CD4-positive, alpha-beta T cell treated with Interleukin-1 beta for 1 hour (primary cell): ENCODE measurements at places on chromosomes 16 and 17.

- DNase-seq = no peak
Observed at GRCh38 chr17:7259555-7259889, 2.8 kb downstream of the CLDN7 start.

- DNase-seq = peak; percentile 60
Observed at GRCh38 chr17:57833179-57833939, 16.5 kb downstream of the MRPS23 start.

GRCh38 chr17:13601322-13601775 lies 380 bp downstream of the HS3ST3A1 start:
- DNase-seq = no peak

DNA sequence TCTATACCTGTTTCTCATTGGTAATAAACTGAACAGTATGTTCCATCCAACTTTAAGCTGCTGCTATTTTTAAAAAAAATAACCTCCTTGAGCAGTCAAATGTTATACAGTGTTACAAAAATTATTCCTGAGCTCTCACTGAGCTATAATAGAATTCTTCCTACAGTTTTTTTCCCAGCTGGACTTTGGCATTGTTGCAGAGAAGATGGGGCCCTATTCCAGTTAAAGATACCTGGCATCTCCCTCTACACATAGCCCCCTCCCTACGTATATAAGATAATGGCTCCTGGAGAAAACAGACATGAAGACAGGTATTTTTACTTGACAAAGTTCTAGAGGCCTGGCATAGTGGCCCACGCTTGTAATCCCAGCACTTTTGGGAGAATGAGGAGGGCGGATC lies 1.6 kb upstream of the COX6A2 start:
- DNase-seq = no peak

DNA sequence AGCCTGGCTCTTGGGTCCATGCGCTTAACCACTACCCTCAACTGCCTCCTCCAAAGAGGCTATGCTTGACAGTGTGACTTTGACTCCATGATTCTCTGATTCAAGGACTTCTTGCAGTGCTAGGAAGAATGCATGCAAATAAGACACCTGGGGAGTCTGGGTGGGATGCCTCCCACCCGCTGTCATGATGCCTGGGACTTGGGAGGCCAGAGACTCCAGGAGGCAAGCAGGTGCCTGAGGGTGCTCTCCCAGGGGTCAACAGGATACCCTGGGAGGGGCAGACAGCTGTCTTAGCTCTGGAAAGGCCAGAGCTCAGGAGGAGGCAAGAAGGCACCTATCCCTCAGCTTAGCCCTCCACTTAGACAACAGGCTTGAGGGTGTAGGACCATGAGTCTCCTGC lies 38.4 kb downstream of the SRCIN1 start:
- no peak for DNase-seq

- DNase-seq = no peak
Observed at GRCh38 chr16:89038221-89038721, 55.4 kb upstream of the ACSF3 start.

GRCh38 chr17:27756467-27757371 lies 43.6 kb downstream of the NOS2 start:
- DNase-seq = peak; percentile 47

DNA sequence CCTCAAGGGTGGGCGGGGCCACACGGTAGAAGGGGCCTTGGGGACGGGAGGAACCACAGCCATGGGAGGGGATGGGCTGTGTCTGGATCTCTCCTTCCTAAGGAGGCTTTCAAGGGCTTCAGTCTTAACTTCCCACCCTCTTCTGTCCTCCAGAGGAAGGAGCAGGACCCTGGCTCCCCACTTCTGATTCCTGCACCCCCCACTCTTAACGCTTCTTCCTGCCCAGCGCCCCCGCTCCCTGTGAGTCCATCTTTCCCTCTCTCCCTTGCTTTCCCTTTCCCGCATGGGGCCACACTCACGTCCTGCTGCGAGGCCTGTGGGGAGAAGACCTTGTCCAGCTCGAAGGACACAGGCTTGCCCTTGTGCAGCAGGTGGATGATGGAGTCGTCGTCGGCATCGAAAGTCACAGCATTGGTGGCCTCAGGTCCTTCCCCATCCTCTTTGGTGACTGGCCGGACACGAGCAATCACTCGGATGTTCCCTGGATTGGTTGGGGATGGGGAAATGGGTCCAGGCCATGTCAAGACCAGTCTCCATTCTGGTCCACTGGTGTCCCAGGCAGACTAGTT lies 29.7 kb downstream of the KATNB1 start:
- no peak for DNase-seq

DNA sequence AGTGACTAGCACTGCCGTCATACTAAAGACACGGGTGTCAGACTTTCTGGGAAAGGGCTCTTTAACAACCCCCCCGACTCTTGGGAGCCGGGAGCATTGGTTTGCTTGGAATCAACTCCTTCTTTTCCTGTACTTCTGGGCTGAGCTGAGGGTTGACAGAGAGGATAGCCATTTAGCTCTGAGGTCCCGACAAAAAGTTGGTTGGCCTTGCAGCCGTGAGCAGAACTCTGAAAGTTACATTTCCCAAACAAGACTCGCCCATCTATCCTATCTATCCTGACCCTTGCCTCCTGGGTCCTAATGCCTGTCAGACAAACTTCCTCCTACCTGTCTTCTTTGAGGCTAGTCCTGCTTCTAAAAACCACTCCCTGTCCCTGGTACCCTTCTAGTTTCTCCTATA lies 460.8 kb upstream of the TOM1L1 start:
- no peak for DNase-seq

DNA sequence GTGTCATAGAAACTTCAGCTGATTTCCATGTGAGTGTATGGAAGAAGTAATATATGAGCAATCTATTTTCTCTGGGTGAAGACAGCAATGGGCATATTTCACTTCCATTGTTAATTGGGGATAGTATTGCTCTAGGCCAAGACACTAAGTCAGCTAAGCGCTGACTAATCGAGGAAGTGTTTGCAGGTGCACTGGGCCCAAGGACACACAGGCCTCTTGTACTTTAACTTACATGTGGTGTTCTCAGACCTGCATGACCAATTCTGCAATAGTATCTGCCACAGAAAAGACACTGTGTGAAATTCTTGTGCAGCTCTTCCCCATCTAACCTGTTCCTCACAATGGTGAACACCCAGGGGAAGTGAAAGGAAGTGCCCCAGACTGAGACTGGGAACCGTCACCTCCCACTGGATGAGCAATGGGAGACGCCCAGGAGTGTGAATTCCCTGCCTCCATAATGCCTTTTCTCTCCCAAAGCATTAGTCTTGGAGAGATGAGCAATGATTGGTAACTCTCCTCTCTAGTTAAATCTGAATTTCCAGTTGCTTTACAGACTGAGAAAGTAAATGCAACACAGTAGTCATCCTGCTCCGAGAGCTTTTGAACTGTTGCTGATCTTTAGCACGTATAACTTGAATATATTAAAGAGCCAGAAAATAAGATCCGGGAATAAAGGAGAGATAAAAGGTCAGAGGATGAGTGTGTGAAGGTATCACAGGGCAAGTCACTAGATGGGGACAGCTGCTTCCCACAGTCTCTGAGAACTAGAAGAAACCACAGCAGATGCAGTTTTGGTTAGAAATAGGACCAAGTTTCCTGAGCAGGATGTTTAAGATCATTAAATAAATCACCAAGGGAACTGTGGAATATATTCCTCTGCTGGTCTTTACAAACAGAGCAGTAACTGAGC lies 82.6 kb downstream of the CDK5R1 start:
- no peak for DNase-seq

GRCh38 chr16:58515871-58516767 lies 802 bp downstream of the SETD6 start:
- peak; percentile 38 for DNase-seq

DNA sequence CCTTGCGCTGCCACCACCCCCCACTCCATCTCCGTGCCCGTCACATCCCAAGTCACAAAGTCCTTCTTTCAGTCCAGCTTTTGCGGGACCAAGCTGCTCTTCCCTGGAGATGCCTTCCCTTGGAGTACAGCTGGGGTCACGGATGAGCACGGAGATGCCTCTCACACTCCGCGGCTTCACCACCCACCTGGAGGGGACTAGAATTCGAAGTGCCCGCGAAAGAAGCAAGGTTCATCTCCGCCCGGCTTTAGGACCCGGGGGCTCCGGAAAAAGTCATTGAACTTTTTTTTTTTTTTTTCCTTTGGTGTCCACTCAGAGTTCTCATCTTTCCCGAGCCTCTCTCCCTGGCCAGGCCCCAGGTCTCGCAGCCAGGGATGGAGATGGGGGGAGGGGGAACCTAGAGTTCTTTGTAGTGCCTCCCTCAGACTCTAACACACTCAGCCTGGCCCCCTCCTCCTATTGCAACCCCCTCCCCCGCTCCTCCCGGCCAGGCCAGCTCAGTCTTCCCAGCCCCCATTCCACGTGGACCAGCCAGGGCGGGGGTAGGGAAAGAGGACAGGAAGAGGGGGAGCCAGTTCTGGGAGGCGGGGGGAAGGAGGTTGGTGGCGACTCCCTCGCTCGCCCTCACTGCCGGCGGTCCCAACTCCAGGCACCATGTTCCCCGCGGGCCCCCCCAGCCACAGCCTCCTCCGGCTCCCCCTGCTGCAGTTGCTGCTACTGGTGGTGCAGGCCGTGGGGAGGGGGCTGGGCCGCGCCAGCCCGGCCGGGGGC lies at the start of gene FKBP10:
Gene FKBP10 (plus strand): TSS at position 624 of the 771 bp plus-strand sequence. CDS start 31 bp downstream, at position 655.
- DNase-seq = peak; percentile 27

- no peak for DNase-seq
Observed at GRCh38 chr16:75576384-75576811, 10.2 kb downstream of the GABARAPL2 start.

GRCh38 chr17:75875940-75876189 lies 2.5 kb downstream of the TRIM47 start:
- DNase-seq = no peak

DNA sequence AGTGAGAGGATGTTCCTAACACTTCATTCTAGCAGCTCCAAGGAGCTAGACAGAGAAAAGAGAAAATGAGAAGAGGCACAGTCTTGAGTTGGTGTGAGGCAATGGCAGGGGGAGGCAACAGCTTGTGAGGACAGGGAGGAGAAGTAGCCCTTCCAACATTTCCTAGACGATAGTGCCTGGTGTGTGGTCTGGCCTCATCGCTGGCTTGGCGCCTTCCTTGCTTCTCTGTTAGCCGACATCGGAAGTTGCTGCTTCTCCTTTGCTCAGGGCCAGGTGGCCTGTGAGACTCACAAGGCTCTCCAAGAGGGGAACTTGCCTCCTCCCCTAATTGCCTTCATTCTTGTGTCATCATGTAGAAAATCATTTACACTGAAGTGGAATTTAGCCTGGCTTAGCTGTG lies 208.7 kb downstream of the MAP2K4 start:
- no peak for DNase-seq

DNA sequence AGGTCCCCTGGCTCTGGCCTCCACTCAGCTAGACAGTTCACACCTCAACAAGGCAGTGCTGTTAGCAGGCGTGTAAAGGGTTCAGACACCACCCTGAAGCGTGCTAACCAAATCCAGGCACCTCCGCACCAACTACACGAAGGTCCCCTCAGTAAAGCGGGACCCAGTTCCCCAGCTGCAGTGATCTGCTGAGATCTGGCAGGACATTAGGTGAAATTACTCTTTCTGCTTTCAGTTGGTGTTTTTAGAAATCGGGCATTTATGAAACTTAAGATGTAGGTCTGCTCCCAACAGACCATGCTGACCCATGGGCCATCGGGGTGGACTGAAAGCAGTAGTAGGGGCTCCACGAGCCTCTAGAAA lies 27.1 kb downstream of the FBXO31 start:
- no peak for DNase-seq

DNA sequence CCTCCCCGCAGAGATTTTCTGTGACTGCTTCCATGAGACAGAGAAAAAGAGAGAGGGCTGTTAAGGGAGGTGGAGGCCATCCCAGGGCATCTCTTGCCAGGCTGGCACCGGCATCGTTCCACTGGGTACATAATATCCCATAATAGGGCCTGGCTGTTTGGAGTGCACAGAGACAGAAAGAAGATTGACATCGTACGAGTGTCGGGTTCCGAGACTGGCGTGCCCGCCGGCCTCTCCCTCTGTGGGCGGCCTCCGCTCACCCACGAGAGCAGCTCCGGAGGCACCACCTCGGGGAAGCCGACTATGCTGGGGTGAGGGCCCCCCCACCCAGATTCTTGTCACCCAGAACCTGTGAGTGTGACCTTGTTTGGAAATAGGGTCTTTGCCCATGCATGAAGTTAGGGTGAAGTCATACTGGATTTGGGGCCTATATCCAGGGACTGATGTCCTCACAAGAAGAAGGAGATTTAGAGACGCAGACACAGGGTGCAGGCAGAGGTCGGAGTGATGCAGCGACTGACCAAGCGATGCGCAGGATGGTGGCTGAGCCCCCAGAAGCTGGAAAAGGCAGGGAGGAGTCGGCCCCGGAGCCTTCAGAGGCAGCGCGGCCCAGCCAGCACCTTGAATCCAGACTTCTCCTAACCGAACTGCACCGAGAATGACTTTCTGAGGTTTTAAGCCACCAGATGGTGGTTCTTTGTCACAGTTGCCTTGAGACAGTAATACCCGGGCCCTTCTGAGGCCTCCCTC lies 101.8 kb upstream of the CIBAR2 start:
- DNase-seq = no peak

DNA sequence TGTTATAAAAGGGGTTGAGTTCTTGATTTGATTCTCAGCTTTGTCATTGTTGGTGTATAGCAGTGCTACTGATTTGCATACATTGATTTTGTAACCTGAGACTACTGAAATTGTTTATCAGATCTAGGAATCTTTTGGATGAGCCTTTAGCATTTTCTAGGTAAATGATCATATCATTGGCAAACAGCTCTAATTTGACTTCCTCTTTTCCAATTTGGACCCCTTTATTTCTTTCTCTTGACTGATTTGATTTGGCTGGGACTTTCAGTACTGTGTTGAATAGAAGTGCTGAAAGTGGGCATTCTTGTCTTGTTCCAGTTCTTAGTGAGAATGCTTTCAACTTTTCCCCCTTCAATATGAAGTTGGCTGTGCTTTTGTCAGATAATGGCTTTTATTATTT lies 45.4 kb downstream of the ITGAM start:
- DNase-seq = no peak

DNA sequence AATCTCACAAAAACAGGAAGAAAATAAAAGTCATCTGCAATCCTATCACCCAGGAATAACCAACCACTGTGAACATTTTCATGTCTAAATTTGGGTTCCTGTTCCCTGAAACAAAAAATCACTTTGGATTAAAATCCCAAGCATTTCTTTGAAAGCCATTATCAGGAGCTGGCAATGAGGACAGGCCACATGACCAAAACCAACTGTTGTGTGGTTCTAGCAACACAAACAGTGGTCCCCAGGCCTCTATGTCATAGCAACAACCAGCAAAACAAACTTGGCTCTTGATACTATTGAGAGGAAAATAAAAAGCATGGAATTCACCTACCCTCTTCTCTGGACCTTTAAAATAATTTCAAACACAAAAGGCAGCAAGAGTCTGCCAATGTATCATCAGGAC lies 252.5 kb downstream of the SLC39A11 start:
- no peak for DNase-seq

DNA sequence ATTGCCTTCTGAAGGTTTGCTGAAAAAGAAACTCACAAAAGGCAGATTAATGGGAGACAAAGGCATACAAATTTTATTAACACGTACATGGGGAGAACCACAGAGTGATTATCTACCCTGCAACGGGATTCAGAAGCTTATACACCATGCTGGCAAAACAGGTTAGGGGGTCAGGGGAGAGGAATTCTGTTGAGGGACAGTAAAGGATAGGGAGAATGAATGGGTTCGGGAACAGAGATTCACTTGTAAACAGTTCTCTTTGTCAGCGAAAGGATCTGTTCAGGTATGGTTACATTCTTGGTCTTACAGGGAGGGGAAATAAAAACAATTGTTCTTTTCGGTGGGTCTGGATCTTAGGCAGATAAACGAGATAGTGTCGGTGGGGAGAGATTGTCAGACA lies 54.3 kb upstream of the B4GALNT2 start:
- DNase-seq = no peak

GRCh38 chr17:83160443-83161297 lies 81.3 kb downstream of the METRNL start:
- no peak for DNase-seq

GRCh38 chr17:79950306-79950705 lies 85.4 kb downstream of the TBC1D16 start:
- DNase-seq = no peak
